ENCODE measurements at places on chromosomes 7 and 10.

GRCh38 chr7:143391462-143392404 lies 10.6 kb downstream of the ZYX start:
- peak; percentile 64 for DNase-seq

DNA sequence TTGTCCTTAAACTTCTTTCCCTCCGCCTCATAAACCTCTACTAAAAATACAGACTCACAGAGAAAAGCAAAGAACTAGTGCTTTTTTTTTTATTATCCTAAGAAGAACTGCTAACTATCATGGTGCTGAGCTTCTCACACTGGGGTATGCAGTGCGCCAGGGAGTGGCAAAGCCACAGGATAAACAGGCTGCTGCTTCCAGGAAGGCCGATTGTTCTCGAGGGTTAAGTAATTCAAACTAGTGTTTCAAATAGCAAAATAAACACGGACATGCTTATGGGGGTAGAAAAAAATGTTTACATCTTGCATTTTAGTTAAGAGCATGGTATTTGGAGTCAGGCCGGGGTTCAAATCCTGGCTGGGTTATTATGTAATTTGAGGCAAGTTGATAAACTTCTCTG lies 157.0 kb downstream of the TAX1BP1 start:
- no peak for DNase-seq

DNA sequence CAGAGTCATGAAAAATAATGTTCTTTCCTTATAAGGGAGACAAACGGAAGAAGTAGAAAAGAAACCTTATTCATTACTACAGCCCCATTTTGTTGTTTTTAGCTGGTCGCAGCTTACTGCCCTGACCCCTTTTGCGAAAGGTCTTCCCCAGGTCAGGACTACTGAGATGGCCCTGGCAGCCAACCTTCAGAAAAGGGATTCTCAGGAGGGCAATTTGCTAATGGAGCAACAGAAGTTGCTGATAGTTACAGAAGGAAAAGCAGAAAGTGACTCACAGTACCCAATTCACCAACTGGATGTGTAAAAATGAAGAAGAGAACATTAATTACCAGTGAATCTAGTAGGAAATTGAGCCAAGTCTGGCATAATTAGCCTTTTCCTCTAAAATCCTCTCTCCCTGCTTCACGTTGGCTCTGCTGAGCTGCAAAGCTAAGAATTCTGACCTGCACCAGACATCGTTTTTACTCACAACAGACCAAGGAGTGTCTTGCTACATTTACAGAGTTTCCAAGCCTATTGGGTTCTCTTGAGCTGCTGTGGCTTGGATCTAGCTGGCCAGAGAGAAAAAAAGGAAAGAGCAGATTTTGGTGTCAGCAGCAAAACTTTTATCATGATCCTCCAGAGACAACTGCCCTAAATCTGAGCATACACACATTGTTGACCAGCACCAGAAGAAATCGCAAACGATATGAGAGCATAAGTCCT lies 499.9 kb upstream of the FZD8 start:
- DNase-seq: no peak

DNA sequence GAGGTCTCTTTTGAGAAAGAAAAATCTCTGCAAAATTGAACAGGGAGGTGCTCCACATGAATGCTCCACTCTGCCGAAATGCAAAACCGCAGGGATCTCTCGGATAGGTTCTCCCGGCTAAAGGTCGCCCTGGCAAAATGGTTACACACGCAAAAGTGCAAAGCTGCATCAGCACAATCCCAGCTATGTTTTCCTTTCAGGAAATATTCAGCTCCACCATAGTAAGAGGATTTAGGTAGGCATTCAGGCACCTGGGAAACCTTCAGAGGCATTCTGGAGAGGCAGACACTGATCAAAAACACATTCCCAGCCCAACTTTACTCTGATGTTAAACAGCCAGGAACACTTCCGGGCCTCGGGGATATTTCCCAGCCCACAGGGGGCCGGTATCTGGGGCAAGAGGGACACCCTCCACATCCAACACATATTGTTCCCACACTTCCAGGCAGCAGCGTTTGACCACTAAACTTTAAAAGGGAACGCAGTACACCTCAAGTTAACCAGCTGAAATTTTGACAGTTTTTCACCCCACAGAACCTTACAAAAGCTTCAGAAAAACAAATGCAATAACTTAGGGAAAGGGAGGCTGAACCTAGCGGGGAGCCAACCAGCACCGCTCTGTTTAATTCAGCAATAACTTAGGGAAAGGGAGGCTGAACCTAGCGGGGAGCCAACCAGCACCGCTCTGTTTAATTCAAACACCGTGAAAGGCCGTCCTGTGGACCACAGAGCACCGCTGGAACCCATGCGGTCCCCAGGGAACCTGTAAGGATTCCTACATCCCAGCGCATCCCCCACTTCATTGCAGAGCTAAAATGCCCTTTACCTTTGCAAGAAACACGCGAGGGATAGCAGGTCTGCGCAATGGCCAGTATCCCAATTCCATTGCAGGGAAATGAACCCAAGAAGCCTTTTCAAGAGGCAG lies 45.9 kb downstream of the TNS3 start:
- DNase-seq: no peak

DNA sequence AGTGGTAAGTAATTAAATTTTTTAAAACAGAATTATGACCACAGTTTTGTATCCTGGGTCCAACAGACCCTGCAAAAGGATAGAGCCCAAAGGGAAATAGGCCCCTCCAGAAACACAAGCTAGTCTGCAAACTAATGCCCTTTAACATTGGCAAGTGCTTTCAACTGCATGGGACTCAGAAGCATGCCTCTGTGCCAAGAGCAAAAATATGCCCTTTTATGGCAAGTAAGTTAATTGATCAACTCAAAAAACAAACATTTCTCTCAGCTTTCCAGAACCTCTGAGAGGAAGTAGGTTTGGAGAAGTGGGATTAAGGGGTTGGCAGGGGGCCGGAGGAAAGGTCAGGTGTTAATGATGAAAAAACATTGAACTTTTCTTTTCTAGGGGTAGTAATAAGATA lies 186.6 kb upstream of the PRSS1 start:
- no peak for DNase-seq

DNA sequence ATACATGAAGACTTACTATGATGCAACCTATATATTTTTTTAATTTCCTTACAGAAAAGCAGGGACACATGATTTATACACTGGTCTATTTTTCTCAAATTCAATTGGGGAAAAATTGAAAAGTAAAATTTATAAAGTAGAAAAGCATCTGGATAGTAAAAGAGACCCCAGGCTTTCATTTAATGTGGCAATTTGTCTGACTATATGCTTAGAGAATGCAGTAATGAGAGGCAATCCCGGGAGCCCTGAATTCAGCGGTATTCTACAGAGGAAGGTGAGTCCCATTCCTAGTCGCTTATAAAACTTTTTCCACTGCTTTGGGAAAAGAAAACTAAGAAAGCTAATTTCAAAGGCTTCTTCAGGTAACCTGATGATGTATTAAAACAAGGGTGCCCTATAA lies 167.1 kb downstream of the SEMA3D start:
- no peak for DNase-seq

GRCh38 chr10:123518765-123519164 lies 147.4 kb upstream of the GPR26 start:
- no peak for DNase-seq

DNA sequence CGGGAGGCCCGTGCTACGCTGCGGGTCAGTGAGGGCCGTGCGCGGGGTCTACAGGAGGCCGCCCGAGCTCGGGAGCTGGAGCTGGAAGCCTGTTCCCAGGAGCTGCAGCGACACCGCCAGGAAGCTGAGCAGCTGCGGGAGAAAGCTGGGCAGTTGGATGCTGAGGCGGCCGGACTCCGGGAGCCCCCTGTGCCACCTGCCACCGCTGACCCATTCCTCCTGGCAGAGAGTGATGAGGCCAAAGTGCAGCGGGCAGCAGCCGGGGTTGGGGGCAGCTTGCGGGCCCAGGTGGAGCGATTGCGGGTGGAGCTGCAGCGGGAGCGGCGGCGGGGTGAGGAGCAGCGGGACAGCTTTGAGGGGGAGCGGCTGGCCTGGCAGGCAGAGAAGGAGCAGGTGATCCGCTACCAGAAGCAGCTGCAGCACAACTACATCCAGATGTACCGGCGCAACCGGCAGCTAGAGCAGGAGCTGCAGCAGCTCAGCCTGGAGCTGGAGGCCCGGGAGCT lies 7.0 kb downstream of the LZTS2 start:
- DNase-seq: no peak

Measured in astrocyte of the cerebellum (primary cell).